ENCODE measurements at places on chromosomes 2 and 18.

- DNase-seq: no peak
Observed at GRCh38 chr2:36993841-36994620, 27.7 kb upstream of the STRN start.

DNA sequence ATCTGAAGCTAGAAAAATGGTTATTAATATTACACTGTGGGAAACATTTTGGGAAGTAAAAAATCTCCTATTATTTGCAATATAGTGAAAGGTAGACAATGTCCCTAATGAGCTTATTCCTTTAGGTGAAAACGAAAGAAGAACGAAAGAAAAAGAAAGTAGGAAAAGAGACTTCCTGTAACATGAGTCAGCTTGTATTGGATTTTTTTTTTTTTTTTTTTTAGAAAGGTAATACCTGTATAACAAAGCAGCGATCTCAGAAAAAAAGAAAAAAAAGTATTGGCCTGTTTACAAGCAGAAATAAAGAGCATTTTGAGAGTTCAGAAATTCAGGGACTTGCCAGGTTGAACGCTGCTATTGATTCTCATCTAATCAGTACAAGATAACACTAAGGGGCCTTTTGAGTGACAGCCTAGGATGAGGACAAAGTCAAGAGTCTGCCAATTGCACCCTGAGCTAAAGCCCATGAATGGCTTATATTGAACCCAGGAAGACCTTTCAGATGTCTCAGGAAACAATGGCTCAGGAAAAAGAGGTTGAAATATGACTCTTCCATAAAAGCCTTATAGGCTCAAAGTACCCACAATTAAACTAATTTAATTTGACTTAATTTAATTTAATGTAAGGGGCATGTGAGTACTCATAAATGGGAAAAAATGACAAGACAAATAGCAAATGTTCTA is 615.6 kb upstream of the CDH2 start:
- DNase-seq: no peak

- no peak for DNase-seq
Observed at GRCh38 chr2:8332646-8333045, 349.2 kb upstream of the ID2 start.

- no peak for DNase-seq
Observed at GRCh38 chr2:134815741-134816140, 22.7 kb upstream of the ACMSD start.

DNA sequence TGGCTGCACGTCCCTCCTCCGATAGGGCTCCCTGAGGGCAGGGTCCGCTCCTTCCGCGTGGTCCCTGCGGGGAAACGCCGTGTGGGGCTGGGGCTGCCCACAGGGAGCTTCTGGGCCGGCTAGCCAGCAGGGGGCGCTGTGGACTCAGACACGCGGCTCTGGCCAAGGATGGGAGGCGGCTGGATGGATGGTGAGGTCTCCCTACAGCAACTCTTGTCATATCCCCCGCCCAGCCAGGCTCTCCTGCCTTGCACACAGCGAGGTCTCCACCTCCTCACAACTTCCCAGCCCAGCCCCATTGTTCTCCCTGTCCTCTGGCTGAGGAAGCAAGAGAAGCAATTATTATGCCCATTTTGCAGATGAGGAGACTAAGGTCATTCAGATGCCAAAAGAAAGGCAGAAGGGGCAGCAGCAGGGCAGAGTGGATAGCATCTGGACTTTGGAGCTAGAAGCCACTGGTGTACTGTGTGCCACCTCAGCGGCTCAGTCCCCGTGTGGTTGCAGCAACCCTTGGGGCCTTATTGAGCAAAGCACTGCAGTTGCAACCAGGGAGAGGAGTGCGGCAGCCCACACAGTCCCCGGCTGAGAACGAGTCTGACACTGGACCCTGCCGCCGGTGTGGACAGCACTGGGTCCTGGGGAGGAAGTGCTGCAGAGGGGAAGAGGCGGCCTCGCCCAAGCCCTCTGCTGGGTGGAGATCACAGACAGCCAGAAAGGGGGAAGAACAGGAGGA is 99.0 kb downstream of the ZFP36L2 start:
- DNase-seq: peak; percentile 68

DNA sequence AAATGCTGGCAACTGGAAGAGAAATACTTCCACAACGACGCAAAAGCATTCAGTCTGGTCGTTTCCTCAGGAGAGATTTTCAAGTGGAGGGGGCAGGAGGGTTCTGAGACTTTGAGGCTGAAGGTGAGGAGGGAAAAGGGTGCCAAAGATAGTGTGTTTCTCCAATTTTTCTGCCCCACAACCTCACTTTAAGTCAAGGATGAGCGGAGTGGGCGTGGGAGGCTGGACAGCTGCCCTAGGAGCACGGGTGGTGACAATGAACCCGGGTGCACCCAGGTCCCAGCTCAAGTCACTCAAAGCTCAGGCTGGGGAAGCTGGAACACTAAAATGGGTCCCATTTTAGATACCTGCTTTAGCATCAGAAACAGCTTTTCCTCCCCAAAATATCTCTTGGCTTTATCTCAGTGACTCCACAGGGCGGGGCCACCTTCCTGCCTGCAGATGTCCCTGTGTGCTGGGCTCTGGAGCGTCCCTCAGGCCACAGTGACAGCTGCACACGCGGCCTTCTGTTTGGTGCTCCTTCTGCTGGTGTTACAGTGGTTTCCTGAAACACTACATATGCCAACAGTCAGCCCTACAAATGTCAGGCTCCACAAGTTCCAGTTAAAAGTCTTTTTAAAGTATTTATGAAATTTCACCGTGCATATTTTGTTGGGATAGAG is 1.4 kb upstream of the MBP start:
- DNase-seq: peak; percentile 81

DNA sequence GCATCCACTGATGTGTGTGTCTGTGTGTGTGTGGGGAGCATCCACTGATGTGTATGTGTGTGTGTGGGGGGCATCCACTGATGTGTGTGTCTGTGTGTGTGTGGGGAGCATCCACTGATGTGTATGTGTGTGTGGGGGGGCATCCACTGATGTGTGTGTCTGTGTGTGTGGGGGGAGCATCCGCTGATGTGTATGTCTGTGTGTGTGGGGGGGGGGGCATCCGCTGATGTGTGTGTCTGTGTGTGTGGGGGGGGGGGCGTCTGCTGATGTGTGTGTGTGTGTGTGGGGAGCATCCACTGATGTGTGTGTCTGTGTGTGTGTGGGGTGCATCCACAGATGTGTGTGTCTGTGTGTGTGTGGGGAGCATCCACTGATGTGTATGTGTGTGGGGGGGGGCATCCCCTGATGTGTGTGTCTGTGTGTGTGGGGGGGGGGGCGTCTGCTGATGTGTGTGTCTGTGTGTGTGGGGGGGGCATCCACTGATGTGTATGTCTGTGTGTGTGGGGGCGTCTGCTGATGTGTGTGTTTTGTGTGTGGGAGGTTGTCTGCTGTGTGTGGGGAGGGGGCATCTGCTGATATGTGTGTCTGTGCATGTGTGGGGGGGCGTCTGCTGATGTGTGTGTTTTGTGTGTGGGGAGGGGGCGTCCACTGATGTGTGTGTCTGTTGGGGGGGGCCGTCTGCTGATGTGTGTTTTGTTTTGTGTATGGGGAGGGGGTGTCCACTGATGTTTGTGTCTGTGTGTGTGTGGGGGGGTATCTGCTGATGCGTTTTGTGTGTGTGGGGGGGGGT is 125.9 kb downstream of the NFATC1 start:
- no peak for DNase-seq
